DMS79 (cell line): ENCODE measurements at places on chromosomes 5 and 9.

GRCh38 chr5:112063191-112063590 is 306.2 kb upstream of the NREP start:
- DNase-seq = no peak

GRCh38 chr5:175479125-175479881 is 943 bp downstream of the SFXN1 start:
- DNase-seq = no peak

DNA sequence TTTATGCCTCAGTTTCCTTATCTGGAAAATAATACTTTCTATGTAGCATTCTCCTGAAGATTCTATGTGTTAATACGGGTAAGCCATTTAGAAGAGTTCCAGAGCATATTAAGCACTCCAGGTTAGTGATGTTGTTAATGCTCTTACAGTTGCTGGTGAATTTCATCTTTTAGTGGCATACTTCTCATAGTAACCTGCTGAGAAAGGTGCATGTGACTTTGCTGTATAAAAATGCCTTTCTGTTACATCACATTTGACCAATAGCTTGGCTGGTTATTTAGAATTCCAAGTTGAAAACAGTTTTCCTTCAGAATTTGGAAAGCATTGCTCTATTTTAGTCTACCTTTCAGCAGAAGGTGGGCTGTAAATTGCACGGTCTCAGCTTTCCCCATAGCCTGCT is 27.2 kb downstream of the GCNT1 start:
- no peak for DNase-seq

DNA sequence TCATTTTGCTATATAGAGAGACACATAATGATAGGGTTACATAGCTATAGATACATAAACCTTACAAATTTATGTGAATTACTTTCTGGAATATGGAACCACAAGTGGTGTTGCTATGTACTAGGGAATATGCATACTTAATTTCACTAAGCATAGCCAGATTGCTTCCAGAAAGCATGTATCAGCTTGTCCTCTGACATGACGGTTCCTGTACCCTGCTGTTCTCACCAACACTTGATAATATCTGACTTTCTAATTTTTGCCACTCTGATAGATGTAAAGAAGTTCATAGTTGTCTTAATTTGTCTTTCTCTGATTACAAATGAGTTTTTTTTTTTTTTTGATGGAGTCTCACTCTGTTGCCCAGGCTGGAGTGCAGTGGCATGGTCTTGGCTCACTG is 18.0 kb upstream of the CKS2 start:
- no peak for DNase-seq

DNA sequence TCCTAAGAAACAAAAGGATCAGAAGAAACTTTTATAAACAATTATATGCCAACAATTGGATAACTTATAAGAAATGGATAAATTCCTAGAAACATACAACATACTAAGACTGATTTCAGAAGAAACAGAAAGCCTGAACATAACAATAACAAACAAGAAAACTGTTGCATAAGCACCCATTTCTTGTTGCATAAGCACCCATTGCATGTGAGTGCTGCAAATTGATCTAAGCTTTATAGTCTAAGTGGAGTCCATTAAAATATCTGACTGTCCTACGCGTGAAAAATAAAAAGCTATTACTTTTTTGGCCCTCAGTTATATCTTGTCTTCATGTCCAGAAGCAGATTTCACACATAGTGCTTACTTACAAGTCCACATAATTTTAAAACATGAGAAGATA is 19.3 kb downstream of the TYRP1 start:
- DNase-seq = no peak

GRCh38 chr5:95087816-95088317 is 197.0 kb downstream of the MCTP1 start:
- DNase-seq = no peak

DNA sequence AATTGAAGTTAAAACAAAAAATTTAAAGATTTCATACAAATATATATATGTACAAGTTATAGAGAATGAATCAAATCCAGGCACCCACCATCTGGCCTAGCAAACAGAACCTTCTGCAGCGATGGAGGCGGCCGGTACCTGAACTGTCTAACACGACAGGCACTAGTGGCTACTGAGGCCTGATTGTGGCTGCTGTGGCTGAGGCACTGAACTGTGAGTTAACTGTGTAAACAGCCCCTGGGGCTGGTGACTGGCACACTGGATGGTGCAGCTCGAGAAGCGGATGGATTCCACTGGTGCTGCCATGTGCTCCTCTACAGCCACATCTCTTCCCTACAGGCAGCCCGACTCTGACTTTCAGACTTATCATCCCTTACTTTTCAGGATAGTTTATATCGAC is 82.4 kb downstream of the RAPGEF1 start:
- no peak for DNase-seq

GRCh38 chr9:25472085-25472607 is 206.1 kb downstream of the TUSC1 start:
- DNase-seq = no peak

- DNase-seq = no peak
Measured at GRCh38 chr5:81898403-81898802, 73.4 kb upstream of the ATG10 start.

DNA sequence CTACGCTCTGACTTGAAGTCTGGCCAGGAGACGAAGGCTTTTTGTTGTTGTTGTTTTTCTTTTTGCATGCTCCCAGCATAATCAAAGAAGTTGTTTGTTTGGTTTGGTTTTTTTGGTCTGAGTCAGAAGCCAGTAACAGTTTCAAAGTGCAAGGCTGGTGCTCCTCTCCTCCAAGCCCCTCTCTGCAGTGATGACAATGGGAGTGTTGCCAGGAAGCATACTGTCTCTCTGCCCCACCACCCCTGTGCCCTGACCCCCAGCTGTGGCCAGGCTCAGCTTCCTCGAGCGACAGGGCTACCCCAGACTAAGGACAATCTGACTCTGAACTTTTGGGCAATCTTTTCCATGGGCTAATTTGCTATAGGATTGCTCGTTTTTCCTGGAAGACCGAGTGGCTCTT is 173.8 kb upstream of the PITX1 start:
- no peak for DNase-seq

DNA sequence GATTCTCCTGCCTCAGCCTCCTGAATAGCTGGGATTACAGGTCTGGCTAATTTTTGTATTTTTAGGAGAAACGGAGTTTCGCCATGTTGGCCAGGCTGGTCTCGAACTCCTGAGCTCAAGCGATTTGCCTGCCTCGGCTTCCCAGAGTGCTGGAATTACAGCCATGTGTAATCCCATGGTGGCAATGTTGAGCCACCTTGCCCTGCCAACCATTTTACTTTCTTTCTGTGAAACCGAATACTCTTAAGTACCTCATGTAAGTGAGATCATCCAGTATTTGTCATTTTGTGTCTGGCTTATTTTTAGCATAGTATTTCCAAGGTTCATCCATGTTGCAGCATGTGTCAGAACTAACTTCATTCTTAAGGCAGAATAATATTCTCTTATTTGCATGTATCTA is 8.2 kb downstream of the PRRC2B start:
- no peak for DNase-seq

DNA sequence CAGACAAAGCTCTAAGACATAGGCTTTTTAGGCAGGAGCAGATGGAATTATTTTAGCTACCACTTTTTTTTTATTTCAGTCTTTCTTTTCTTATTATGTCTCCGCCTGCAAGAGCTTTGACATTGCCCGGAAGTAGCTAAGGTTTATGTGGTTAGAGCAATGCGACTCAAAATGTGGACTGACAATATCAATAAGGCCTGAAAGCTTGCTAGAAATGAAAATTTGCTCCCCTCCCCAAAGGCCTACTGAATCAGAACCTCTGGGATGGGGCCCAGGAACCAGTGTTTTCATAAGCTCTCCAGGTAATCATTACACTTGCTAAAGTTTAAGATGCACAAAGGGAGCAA is 81.3 kb downstream of the SUSD1 start:
- no peak for DNase-seq
